ENCODE measurements at places on chromosomes 7 and 10. TPM values are rescaled to one million over a fixed set of nuclear protein-coding genes. Genes with fewer than 3 reads are reported as not detected.

The CFAP69 gene
- 1.2 TPM for total RNA-seq

The CALCR gene
- not detected for total RNA-seq

The GALNT17 gene
- not detected for total RNA-seq

The TLL2 gene
- total RNA-seq: not detected

The SPDYE16 gene
- not detected for total RNA-seq

The SOSTDC1 gene
- total RNA-seq: not detected

The TUBB8 gene
- total RNA-seq: not detected

The PTER gene
- total RNA-seq: 8.4 TPM

The MCM10 gene
- total RNA-seq: 16.0 TPM
